ENCODE measurements at places on chromosomes 12 and 14.

DNA sequence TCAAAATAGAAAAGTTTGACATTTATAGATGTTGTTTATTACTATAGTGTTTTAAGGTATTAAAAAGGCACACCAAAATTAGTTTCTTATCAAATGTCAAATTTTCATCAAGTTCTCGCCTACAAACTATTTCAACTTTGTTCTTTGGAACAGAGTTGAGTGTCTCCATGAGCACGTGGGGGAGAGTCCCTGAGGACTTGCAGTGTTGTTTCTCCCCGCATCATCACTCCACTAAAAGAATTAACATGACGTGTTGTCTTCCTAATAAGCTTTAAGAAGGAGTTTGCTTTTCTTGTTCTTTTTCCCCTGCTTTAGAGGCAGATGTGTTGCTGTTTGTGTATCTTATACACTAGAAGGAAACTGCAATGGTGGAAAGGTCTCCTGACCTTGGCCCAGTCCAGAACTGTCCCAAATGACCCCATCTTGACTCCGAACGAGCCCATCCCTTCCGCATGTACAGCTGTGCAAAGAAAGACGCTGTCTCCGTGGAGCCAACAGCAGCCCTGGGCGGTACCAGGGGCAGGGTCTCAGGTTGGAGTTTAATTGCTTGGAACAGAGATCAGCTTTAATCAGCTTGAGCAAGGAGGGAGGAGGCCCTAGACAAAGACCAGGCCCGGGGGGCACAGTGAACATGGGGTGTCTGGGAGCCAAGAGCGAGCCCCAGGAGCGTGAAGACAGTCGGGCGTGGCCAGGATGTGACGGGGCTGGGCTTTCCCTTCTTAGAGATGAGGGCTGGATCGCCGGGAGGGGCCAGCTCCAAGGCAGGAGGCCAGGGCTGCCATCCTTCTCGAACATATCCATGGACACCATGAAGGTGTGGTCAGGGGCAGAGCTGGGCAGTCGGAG, 215.4 kb upstream of the RTL1 start:
- no peak for DNase-seq

- DNase-seq, result no peak
These were observed 62.8 kb downstream of the BEGAIN start for GRCh38 chr14:100524233-100524932.

GRCh38 chr12:116661341-116661740, 76.5 kb downstream of the SPRING1 start:
- DNase-seq, result no peak

DNA sequence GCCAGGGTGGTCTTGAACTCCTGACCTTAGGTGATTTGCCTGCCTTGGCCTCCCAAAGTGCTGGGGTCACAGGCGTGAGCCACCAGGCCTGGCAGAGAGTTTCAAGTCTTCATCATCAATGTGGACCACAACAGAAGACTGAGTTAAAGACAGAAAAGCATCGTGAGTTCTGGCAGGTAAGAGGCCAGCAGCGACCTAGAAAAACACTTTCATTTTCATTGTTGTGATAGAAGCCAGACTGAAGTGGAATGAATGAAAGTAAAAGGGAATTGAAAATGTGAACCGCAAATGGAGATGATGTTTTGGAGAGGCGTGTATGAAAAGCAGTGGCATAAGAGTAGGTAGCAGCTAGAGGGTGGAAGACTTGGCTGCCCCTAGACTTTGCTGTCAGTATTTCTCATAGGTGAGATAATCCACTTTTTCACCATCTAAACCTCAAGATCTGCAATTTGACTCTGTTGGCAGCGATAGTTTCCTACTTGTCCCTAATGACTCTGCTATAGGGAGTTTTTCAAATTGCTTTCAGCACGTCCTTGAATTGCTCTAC, 47.1 kb upstream of the PLEKHA5 start:
- no peak for DNase-seq

- DNase-seq, result no peak
These were observed 23.8 kb downstream of the XPOT start for GRCh38 chr12:64427988-64428387.

- no peak for DNase-seq
These were observed 1.3 kb upstream of the GNPTAB start for GRCh38 chr12:101832030-101832429.

DNA sequence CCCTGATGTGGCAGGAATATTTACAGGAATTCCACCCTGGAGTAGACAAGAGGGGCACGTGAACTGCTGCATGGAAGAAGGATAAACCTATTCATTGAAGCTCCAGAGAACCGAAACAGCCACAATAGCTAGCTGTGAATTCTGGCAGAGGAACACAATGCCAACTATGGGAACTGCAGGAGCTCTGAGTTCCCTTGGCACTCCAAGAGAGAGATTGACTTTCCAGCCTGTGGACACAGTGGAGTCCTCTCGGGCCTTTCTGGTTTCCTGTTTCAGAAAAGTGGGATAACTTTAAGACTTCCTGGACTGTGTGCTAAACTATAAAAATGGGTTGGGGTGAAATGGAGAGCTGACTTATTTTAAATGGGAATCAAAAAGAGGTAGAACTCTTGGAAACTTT, 11.9 kb downstream of the CACNA2D4 start:
- no peak for DNase-seq

GRCh38 chr12:13275241-13276085, 78.9 kb downstream of the EMP1 start:
- DNase-seq, result no peak

- DNase-seq, result no peak
These were observed 2.7 kb upstream of the KLC1 start for GRCh38 chr14:103626146-103626850.

DNA sequence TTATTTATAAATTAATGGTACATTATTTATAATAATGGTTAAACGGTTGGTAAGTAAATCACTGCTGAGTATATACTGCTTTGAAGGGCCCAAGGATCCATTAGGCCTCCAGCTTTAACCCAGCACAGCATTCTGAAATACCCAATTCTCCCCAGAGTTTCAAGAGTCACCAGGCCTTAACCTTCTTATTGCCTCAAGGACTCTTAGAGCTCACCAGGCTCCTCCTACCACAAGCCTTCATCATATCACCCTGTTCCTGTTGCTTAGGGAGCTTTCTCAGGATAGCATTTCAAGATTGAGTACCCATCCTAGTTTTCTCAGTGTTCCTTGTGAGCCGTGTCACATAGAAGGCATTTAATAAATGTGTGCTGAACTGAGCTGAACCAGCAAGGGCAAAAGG, 242.5 kb downstream of the FBXL14 start:
- no peak for DNase-seq

- no peak for DNase-seq
These were observed 125.3 kb downstream of the WIF1 start for GRCh38 chr12:64995816-64996215.
